ENCODE measurements at places on chromosomes 4 and X.

- DNase-seq, result no peak
Observed at GRCh38 chr4:153728151-153728550, 31.7 kb downstream of the RNF175 start.

DNA sequence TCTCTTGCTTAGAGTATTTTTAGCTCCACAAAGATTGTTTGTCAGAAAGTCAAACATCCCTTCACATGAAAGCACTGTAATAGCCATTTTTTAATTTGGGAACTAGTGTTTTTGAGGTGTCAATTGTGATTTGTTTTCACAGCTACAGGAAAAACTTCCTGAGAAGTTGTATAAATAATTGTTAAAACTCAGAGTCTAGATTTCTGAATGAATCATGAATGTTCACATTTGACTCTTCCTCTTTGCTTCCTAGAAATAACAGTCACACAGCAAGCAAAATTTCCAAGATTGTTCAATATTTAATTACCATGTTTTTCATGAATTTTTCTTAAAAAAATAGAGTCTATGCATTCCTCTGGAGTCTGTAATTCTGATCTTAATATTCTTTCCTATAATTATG, 156.9 kb upstream of the SLC7A11 start:
- DNase-seq, result no peak

- no peak for DNase-seq
Observed at GRCh38 chrX:67604979-67605703, 61.3 kb downstream of the AR start.

DNA sequence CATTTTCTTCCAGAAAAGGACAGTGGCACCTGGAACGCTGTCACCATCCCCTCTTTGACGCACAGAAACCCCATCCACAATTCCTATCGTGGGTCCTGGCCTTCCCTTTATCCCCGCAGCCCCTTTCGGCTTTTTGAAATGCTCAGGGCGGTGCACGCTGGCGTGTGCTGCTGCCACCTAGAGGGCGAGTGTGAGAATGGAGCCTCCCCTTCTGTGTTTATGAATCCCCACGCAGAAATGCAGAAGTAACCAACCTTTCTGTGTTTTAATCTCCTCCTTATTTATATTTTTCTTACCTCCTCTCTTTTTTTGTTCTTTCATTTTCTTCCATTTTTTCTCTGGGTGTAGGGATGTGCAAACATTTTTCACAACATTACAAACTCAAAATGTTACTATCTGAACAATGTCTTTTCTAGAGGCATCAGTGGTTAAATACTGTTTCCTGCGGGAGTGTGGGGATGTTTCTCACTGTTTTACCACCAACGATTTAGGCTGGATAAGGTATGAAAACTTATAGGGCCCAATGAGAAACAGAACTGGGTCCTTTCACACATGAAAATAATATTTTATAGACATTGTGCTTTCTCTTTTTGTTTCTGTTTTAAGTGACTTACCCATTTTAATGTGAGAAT, 50.0 kb downstream of the TMA16 start:
- peak; percentile 41 for DNase-seq

DNA sequence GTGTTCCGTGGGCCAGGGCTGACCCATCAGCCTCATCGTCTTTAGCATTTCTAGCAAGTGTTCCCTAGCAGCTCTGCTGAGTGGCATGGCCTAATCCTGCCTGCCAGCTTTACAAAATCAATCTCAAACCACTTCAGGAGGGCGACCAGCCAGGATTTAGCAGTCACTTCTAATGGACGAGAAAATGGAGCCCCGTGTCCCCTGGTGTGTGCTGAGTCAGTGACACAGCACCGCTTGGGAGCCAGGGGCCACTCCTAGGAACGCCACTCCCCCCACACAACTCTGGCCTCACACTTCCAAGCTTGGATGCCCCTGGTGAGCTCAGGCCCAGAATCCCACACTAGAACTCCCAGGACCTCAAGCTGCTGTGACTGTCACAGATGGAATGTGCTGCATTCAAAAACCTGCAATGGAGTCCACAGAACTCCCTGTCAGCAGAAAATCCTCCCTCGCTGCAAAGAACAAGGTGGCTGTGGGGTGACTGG, 311.2 kb upstream of the GATB start:
- DNase-seq, result no peak

GRCh38 chr4:819401-820229, 6.3 kb downstream of the CPLX1 start:
- no peak for DNase-seq

- DNase-seq, result no peak
Observed at GRCh38 chrX:112761242-112762207, 79.1 kb downstream of the AMOT start.
